ENCODE measurements at places on chromosomes 6 and 20.

DNA sequence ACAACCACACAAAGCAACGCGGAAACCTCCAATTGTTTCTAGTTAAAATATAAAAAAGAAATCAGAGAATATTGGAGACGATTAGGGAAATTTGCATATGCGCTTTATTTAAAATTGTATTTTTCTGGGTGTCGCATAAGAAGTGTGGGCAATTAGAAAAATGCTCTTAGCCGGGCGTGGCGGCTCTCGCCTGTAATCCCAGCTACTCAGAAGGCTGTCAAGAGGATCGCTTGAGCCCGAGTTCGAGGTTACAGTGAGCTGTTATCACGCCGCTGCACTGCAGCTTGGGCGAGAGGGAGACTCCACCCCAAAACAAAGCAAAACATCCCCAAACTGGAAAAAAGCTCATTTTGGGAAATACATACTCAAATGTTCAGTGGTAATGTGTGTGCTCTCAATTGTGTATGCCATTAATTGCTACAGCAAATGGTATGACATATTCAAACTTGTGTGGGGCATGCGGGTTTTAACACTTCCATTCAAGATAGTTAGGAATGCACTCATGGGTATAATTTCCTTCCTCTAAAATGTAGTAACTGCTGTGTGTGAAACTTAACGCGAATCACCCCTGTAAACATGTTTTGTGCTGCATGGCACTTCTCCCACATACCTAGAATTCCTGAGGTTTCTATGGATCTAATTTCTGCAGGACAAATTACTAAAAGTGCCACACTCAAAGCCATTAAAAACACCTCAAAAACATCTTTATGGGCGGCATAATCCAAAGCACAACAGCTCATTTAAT lies 54.7 kb upstream of the HFE start:
- no peak for DNase-seq

DNA sequence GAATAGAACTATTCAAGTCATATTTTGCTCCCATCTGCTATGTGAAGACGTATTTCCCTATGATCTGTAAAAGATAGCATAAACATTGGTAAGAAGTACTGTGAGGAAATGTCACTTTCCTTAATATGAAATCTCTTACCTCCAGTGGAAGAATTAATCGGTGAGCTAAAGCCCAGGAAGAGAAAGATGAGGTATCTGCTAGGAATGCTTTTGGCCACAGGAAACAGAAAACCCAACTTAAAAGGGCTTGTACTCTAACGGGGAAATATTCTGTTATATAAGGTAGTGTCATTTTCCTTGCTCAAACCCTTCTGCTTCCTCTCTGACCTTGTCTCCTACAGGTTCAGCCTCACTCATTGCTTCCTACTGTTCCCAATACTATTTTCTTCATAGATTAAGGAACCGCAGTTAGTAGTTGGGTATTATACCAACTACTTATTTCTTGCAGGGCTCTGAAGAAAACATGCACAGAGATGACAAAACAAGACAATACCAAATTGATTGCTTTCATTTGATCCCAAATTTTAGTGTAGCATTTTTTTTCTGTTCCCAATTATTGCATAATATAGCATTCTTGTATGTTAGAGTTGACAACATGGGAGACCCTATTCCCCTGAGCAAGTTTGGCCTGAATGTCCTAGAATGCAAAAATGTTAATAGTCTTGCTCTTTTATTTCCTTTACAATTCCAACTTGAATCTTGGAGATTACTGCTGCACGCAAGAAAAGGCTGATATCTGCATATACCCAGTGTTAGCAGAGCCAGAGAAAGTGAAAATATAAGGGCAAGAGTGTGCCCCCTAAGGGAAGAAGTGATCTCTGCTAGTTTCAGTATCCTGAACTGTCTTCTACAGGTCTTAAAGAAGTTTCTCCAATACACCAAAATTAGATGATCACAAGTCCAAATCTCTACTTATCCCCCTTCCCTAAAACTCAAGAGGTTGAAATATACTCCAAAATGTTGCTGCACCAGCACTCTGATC lies 65.3 kb downstream of the AFG1L start:
- DNase-seq = no peak

DNA sequence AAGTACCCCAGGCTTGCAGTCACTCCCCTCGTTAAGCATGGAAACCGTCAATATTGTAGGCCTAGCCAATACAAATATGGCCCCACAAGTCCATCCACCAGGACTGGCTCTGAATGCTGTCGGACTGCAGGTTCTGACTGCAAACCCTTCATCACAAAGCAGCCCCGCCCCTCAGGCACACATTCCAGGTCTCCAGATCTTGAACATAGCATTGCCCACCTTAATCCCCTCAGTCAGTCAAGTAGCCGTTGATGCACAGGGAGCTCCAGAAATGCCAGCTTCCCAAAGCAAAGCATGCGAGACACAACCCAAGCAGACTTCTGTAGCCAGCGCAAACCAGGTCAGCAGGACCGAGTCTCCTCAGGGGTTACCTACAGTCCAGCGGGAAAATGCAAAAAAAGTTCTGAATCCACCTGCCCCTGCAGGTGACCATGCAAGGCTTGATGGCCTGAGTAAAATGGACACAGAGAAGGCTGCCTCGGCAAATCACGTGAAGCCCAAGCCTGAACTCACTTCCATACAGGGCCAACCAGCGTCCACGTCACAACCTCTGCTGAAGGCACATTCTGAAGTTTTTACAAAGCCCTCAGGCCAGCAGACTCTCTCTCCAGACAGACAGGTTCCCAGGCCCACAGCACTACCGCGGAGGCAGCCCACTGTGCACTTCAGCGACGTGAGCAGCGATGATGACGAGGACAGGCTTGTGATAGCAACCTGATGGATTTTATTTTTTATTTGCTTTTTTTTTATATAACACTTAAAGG lies 126.2 kb upstream of the EDN1 start:
- no peak for DNase-seq

- DNase-seq = no peak
Measured at GRCh38 chr20:45822857-45823256, 4.3 kb downstream of the TNNC2 start.

DNA sequence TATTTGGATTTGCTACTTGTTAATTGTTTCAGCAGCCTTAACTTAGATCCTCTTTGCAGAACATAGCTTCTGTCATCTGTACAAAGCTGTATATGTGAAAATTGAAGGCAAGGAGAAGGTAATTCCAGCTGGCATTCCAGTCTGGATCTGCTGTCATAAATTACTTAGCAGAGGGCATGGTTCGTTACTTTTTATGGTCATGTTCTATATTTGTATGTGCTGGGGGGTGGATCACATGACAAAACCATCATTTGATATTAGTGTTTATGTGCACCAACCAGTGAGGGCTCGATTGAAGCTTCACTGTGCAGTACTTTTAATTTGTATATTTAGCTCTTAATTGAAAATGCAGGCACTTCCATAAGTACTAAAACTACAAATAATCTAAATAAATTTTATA lies 80.2 kb downstream of the CAP2 start:
- DNase-seq = no peak

GRCh38 chr6:135600086-135600702 lies 102.7 kb upstream of the AHI1 start:
- no peak for DNase-seq

DNA sequence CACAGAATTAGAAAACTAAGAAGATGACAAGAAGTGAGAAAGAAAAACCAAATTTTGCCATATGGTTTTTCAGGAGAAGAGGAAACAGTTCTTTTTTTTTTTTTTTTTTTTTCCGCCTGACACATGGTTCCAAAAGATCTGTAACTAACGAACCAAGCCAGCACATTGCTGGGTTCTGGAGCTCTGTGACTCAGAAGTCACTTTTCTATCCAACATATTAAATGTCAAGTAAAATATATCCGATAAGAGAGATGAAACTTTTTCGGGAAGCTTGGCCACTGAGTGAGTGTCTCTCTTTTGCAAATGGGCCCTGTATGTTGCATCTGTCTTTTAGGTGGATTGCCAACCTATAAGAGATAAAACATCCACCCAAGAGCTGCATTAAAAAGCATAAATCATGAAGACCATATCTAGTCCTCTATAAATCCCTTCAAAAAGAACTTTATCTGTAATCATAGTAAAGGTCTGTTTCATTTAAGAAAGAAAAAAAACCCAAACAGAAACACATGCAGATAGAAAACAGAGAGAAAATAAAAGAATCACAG lies 4.6 kb downstream of the METTL24 start:
- no peak for DNase-seq

DNA sequence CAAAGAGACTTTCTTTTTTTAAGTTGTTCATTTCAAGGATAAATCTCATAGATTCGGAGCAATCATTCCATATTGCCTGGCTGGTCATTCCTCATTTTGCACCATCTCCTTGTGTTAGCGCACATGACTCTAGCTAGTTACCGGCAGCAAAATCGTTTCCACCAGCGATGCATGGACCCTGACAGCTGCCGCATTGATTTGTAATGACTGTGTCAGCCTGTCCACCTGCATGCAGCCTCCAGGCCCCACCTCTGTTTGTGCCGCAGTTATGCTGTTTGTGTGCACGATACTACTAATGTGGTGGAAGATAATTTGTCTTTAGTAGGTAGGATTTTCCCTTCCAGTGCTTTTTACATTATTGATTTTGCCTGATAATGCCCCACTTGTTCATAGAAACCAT lies 164.0 kb downstream of the TBC1D7 start:
- no peak for DNase-seq

GRCh38 chr6:159687341-159687740 lies 5.7 kb downstream of the SOD2 start:
- no peak for DNase-seq

GRCh38 chr6:33994472-33995308 lies 151.2 kb downstream of the GRM4 start:
- DNase-seq = no peak

GRCh38 chr6:113876695-113877094 lies 19.6 kb downstream of the MARCKS start:
- DNase-seq = no peak

DNA sequence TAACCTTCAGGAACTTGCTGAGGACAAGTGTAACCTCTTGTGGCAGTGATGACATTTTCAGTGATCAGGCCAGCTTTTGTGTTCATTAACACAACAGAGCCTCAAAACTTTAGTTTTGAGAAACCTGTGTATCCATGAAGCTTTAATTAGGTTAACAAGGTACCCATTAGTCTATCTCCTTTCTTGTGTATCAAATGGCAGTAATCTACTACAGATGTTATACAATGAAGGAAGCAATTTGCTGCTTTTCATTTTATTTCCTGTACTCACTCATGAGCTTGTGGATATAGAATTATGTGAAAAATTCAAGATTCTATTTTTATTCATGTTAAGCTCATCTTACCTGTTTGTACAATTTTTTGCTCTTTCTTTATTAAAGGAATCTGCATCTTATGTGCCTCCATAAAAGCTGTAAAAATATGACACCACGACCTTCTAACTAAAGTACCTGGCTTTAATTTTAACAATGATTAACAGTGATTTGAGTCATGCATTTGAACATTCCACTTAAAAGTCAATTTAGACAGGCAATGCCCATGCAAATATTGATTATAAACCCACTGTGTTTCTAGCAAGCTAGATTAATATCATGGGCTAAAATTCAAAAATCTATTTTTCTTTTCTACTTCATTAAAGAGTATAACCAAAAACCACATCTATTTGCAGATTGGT lies 897.3 kb downstream of the KIF16B start:
- DNase-seq = no peak

- DNase-seq = no peak
Measured at GRCh38 chr6:116662202-116662601, 6.4 kb downstream of the ZUP1 start.

GRCh38 chr20:23826541-23827021 lies at the start of gene CST2:
CST2 (minus strand) TSS chr20:23826729; CDS start chr20:23826660, 69 bp downstream.
- no peak for DNase-seq

DNA sequence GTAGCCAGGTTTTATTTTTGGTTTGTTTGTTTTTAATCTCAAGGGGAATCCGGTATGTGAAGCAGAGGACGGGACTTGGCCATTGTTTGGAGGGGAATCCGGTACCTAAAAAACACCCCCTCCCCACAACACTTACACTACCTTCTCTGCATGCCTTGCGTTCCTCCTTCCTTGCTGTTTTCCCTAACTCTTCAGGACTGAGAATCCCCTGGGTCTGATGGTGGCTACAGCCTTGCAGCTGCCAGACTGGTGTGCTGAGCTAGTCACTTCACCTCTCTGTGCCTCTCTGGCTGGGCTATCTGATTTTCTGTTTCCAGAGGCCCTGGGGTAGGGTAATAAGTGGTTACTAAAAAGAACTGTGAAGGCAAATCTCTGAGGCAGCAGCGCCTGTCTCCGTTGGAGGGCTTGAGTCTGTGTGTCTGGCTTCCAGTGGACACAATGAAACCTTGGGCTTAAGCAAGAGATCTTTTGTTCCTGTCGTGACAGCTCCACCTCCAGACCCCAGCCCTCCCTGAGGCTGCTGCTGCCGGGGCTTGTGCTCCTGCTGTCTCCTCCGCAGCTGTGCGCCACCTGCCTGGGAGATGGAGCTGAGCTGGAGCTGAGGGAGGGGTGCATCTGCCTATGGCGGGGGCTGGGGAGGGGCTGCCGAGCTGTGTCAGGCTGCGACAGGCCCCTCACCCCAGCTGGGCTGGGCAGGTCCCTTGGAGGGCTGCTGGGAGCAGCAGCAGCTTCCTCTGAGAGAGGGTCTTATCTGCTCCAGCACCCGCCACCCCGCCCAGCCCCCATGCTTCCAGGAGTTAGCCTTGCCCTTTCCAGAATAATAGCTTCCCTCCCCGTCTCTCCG lies 65.8 kb upstream of the CCDC167 start:
- DNase-seq = no peak
